ENCODE measurements at places on chromosomes 4 and X.

DNA sequence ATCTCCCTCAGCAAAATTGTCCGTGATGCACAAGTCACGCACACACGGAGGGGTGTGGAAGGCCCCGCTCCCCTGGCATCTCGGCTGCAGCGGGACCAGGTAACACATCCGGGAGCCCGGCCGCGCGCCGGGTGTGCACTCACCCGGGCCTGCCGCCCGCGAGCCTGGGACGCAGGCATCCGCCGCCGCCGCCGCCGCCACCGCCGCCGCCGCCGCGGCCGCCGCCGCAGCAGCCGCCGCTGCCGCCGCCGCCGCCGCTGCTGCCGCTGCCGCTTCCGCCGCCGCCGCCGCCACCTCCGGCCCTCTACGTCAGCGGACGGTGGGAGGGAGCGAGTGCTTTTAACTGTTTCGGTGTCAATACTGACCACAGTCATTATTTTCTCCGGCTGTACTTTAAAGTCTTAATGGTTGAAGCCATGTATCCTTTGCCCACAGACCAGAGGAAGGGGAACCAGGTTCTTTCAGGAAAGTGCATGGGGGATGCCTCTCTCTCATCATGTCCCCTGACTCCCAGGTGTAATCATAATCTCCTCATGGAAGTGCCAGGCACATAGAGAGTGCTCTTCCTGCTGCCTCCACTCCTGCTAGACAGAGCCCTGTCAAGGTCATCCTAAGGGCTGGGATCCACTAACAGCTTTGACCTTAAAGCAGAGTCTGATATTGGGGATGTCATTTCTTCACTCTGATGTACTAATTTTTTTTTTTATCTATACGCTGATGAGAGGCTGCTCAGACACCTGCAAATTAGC lies 38.0 kb downstream of the MAGEE2 start:
- peak; percentile 15 for DNase-seq

DNA sequence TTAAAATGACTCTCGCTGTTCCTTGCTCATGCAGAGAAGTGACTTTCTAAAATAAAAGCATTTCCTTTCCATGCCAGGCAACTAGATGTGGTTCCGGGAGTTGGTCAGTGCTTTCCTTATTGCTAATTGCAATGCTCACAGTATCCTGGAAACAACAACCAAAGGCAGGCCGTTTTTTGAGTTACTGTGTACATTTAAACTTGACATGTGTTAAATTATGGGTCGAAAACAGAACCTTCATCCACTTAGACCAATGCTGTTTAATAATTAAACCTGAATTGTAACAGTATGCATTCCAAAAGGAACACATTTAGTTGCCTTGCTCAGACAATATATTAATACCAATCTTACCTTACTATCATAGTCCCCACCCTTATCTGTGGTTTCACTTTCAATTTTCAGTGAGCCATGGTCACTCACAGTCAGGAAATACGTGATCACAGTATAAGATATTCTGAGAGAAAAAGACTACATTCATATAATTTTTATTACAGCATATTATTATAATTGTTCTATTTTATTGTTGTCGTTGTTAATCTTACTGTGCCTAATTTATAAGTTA lies 102.6 kb downstream of the HS6ST2 start:
- DNase-seq = no peak

DNA sequence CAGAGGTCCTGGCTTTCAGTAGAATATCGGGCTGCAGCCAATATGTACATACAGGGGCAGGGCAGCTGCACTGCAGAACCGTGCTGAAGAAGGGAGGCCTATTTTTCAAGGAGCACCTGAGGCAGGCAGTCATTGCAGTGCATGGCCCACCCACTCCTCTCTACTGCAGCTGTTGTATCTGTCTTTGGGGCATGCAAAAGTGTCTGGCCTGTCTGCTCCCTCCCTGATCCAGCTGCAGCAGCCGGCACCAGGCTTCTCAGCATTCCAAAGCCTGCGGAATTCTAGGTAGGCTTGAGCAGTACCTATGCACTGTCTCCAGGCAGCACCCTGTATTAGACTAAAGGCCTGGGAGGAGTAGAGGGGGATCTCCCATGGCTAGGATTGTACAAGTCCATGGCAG lies 415.2 kb upstream of the MAGEB16 start:
- no peak for DNase-seq

DNA sequence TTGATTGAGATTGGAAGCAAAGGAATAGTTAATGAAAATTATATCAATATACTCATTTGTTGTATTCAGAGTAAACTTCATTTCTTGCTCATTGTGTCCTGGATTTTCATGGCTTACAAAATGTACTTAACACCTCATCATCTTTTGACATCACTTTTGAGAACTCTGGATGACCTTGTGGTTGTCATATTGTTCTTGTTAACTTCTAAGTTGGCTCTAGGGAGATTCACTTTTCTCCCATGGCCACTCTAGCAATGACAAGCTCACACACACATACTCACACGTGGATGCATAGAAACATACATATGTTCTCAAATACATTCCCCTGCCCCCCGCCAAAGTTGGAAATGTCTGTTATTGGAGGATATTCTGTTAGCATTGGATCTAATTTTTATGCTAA lies 15.3 kb downstream of the PHEX start:
- no peak for DNase-seq

DNA sequence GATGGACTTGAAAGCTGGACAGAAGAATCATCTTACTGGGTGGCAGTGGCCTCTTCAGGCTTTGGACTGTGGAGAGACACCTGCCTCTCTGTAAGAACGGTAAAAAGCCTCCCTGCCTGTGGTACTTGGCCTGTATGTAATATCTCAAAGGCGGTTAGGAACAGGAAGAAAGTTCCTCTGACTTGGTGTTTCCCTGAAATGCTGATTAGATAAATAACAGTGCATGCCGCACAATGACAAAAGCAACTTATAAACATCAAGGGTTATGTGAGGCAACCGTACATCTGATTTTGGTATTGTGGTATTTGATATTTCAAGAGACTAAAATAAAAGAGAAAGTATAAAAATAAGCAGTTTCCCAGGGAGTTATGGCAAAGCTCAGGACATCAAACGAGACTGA lies 92.4 kb upstream of the SORBS2 start:
- DNase-seq = no peak

- no peak for DNase-seq
These were observed at the start of gene MAGEB2 for GRCh38 chrX:30215357-30215843. MAGEB2 (plus strand) TSS chrX:30215563; CDS start chrX:30218581, 3,018 bp downstream.

- DNase-seq = no peak
These were observed 9.0 kb upstream of the PAGE5 start for GRCh38 chrX:55210931-55211677.

GRCh38 chr4:186598686-186599085 lies 43.3 kb upstream of the MTNR1A start:
- no peak for DNase-seq

DNA sequence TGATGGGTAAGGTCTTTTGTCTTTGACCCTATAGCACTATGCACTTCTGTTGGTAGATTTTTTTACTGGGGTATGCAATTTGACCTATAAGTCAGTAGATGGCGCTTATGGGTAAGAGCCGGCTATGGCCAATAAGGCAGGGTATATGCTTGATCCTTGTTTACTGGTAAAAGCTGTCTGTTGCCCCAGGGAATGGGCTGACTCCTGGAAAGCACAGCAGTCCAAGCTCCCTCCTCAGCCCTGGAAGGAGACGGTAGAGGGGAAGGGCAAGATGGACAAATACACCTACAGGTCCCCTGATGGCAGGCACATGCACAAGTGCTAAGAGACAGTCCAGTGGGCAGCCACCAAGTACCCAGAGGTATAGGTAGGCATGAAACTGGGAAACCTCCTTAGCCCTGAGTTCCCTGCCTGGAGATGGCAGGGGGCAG lies 63.7 kb downstream of the ADAMTS3 start:
- peak; percentile 66 for DNase-seq

- peak; percentile 76 for DNase-seq
These were observed 232.3 kb upstream of the TENM3 start for GRCh38 chr4:182010876-182011275.

GRCh38 chr4:107913283-107913899 lies 18.0 kb upstream of the CYP2U1 start:
- DNase-seq = peak; percentile 75

- peak; percentile 68 for DNase-seq
These were observed 641.7 kb upstream of the DIPK2B start for GRCh38 chrX:45842207-45842925.

- no peak for DNase-seq
These were observed 1.5 kb upstream of the NSD2 start for GRCh38 chr4:1869530-1870327.

DNA sequence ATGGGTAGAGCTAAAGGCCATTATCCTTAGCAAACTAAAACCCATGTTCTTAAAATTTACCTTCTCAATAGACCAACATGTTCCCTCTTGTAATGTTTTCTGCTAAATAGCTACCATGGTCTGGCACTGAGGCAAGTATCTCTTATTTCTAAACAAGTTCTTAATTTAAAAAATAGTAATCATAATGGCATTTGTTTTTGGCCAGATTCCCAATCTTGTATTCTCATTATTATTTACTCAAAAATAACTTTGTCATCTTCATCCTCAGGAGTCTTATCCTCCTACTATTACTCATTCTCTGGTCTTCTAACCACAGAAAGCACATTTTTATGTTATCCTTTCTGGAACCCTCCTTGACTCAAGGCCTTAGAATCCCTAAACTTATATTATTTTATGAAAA lies 931.2 kb downstream of the CCSER1 start:
- no peak for DNase-seq

DNA sequence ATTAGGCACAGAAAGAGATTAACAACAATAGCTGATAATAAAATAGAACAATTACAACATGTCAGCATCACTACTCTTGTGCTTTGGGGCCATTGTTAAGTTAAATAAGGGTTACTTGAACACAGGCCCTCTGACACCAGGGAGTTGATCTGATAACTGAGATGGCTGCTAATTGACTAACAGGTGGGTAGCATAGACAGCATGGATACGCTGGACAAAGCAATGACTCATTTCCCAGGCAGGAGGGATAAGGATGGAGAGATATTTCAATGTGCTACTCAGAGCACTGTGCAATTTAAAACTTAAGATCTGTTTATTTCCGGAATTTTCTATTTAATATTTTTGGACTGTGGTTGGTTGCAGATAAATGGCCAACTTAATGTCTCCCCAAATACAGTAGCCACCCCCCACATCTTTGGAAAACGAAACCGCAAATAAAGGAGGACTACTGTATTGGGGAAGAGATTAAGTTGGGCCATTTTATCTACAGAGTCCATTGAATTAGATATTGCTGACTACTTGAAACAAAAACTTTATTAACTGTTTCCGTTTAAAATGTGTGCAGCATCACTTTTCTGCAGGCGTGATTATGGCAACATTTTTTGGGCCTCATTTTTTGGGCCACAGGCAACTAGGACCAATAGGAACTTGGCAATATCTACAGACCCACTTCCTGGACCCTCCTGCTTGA lies 200.6 kb upstream of the KLF3 start:
- DNase-seq = no peak

DNA sequence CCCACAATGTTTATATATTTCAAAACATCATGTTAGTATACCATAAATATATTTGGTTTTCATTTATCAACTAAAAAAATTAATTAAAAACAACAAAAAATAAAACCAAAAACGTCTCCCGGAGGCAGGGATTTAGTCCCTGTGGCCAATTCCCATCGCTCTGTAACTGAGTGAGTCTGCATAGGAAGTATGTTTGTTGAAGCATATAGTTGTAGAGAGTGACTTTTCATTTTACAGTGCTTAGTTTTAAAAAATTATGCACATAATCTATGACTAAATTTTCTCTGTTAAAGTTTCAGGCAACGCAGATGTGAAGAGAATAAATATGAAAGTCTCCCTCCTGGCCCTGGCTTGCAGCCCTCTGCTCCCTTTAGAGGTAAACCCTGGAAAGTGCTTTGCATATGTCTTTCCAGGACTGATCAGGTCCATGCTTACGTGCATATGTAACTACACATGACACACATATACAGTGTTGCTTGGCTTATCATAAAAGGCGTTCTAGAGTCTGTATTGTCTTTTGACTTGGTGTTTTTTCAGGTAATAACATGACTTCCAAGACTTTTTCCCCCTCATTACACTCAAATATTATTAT lies 63.4 kb upstream of the SORBS2 start:
- no peak for DNase-seq

DNA sequence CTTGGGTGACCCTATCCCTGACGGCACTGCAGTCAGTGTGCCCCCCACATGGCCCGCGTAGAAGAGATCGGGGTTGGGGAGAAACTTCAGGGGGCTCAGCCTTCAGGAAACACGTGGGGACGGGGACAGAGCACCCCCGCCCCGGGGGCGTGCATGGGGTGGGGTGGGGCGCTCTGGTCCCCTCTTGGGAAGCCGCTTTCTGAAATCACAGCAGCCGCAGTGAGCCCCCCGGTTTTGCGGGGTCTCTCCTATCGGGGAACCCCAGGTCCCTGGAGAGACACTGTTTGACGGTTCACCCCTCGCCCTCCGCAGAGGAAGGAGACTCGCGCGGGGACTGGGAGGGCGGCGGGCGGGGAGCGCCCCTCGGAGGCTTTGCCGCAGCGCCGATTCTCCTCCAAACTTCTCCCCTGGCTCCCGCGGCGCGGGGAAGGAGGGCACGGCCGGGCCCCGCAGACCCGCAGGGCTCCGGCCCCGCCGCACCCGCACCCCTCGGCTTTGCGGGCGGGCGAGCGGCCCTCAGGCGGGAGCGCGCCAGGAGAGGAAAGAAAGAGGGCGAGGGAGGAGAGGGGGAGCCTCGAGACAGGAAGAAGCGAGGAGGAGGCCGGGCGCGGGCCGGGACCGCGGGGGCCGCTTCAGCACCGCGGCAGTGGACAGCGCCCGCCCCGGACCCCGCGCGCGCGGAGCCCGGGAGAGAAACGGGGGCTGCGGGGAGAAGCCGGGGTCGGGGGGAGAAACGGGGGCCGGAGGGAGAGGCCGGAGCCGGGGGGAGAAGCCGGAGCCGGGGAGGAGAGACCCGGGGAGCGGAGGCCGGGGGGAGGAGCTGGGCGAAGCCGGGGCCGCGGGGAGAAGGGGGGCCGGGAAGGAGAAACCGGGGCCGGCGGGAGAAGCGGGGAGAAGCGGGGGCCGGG lies 612 bp downstream of the CPLX1 start:
- DNase-seq = no peak

DNA sequence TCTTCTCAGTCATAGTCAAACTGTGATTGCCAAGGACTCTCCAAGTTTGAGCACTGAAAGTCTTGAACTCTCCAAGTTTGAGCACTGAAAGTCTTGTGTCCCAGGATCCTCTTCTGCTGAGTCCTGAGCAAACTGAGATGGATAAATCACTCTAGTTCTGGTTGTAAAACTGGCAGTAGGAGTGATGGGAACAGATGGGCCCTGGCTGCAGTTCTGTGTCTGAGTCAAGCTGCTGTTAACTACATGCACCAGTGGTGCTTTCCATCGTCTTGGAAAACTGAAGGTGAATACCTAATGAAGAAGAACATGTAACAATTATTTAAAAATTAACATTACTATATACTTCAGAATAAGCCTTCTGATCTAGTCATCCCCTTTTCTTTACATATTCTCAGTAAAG lies 27.6 kb upstream of the KCNIP4 start:
- DNase-seq = no peak

DNA sequence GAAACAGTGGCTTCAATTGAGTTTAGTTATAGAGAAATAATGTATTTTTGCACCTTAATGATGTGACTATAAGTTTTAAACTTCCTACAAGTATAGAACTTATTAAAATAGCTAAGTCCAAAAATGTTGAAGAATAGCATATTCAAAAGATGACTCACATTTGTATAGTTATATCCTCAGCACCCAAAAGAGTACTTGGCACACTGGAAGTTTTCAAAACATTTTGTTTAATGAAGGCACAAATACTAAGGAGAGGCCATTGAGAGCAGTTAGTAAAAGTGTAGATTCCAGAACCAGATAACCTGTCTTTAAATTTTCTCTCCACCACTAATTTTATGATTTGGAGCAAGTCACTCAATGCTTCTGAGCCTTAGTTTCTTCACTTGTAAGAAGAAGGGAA lies 226.9 kb upstream of the MID1 start:
- DNase-seq = peak; percentile 12
